Ecto neural progenitor cell (in vitro differentiated cells): ENCODE measurements at places on chromosomes 4 and X.

DNA sequence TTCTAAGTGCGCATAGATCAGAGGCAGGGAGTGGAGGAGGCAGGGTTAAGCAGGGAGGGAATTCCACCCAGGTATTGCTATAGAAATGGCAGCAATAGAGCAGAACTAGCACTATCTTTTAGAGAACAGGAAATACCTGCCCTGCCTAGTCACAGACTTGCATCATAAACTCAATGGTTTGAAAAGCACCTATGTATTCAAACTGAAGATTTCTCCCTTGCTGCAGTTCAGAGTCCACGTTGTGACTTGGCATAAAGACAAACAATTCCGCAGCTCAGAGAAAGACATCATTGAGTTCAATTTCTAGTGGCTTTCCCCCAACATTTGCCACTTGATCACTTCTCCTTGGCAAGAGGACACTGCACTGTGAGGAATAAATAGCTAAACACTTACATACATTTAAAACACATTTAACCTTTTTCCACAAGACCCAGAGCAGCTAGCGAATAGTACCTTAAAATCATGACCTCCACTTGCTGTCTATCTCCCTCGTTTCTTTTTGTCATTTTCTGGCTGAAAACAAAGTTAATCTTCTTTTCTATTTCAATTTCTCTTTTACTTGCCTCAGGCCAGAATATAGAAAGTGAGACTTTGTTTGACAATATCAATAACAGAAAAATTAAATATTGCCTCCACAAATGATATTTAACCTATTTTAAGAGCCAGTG, 42.4 kb downstream of the SLC7A11 start:
- no peak for DNase-seq

DNA sequence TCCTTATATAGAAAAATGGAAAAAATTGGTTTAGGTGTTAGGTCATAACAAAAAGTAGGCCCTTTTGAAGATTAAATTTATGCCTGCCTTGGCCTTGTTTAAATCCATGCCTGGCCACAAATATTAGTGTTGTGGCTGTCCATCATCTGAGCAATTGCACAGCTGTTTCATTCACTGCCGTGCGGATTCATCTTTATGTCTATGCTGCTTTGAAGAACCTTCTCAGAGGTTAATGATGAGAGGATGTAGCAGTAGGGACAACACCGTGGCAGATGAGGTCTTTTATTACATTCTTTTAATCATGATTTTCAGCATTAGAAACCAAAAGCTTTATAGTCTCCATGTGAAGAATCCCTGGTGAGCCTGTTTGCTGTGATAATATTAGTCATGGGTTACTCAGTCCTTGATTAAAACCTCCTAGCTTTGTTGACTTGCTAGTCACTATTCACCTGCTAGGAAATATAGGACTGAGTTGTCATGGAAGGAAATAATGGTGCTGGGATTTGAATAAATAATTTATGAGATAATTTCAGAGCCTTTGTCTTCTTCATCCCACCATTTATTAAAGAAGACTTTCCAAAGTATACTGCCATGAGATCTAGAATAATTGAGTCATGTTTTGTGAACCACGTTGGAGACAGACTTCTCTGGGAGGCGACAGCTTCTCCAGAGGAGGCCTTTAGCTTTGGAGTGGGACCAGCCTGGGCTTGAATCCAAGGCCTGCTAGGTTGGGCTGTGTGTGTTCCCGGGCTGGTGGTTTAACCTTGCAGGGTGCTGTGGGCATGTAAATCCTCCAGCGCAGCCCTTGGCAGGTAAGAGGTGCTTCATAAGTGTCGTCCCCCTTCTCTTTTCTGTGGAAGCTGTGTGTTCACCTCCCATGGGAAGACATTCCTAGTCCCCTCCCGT, 53.5 kb downstream of the PTTG2 start:
- no peak for DNase-seq

DNA sequence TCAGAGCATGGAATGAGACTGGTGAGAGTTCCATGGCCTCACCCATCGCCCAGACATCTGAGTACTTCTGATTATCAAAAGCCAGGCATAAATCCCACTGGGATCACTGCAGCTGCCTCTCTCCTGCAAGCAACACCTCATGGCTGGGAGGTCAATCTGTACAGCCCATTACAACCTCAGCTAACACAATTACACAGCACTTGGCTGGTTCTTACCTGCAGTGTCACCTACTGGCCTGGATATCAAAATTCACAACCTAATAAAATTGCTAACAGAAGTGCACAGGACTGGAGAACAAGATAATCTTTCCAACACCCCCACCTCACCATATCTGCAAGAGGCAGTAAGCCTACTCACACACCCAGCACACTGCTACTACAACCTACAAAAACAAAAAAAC, 341.7 kb upstream of the NDST3 start:
- DNase-seq = no peak

DNA sequence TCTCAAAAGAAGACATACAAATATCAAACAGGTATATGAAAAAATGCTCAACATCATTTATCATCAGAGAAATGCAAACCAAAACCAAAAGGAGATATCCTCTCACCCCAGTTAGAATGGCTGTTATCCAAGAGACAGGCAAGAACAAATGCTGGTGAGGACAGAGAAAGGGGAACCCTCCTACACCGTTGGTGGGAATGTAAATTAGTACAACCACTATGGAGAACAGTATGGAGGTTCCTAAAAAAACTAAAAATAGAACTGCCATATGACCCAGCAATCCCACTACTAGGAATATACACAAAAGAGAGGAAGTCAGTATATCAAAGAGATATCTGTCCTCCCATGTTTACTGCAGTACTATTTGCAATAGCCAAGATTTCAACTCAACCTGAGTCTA, 83.5 kb downstream of the CDS1 start:
- no peak for DNase-seq

DNA sequence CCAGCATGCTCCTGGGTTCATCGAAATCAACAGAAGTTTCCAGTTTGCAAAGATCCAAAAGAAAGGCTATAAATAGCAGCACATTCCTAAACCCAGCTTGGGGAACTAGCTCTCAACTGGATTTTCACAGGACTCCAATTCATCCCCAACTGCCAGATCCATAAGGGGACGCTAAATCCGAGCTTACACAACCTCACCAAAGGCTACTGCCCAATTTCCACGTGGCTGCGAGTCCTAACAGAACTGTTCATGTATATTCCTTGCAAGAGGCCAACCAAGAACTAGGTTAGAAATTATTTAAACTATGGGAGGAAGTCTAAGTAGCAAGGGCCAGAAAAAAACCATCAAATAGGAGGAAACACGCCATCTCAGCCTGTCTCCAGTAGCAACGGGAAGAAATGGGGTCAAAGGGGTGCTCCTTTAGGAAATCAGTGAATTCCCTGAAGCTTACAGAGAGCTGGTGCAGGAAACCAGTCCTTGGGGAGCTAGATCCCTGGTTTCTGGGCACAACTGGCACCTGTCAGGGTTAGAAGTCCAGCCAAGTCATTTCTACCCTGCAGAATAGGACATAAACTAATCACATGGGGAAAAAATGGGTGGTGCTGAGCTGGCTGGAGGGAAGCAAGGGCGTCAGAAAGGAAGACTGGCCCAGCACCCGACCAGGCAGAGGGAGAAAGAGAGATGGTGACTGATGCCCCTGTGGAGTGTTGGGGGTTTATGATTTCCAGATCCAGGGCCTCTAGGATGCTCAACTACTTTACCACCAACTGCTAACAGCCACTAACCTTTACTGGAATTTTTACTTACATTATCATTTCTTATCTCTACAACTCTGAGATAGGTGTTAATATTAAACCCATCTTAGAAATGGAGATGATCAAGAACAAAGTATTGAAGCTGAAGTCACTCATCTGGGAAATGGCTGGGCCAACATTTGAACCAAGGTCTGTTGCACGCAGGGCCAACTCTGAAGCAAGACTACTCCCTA, 20.5 kb downstream of the RELL1 start:
- no peak for DNase-seq

- no peak for DNase-seq
Measured at GRCh38 chr4:94715726-94716125, 42.0 kb upstream of the BMPR1B start.

- no peak for DNase-seq
Measured at GRCh38 chr4:101670370-101670769, 120.2 kb upstream of the BANK1 start.

DNA sequence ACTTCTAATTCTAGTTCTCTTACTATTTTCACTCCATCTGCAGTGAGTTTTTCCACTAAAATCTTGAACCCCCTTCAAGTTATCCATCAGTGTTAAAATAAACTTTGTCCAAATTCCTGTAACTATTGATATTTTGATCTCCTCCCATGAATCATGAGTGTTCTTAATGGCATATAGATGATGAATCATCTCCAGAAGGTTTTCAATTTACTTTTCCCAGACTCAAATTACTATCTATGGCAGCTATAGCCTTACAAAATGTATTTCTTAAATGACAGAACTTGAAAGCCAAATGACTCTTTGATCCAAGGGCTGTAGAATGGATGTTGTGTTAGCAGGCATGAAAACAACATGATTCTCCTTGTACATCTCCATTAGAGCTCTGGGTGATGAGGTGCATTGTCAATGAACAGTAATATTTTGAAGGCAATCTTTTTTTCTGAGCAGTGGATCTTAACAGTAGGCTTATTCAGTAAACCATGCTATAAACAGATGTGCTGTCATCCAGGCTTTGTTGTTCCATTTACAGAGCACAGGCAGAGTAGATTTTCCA, 16.1 kb upstream of the IQCM start:
- DNase-seq = no peak

- DNase-seq = no peak
Measured at GRCh38 chrX:10923466-10923865, 187.7 kb upstream of the HCCS start.

- DNase-seq = no peak
Measured at GRCh38 chr4:100348473-100348872, 158.2 kb upstream of the DDIT4L start.

GRCh38 chrX:51742586-51742985, 656 bp upstream of the GSPT2 start:
- no peak for DNase-seq

- no peak for DNase-seq
Measured at GRCh38 chr4:137524725-137525369, 7.4 kb downstream of the PCDH18 start.

- DNase-seq = no peak
Measured at GRCh38 chr4:165079476-165079875, 25.8 kb downstream of the TRIM75 start.
